ENCODE measurements at places on chromosomes 3 and 15.

DNA sequence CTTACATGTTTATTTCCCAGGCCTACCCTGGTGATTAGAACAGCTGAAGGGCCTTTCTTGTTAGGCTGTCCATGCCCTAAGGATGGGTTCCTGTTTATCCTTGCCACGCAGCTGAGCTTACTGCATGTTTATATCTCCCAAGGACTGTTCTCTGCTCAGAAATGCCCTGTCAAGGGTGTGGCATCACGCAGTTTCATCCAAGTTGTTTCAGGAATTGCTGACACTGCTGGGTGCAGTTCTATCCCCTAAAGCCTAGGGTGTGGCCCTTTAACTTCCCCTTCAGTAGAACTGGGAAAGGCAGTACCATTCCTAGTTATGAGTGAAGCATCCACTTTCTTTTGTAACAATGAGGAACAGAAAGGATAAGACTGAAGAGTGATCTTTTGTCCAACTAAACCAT is 5.0 kb downstream of the ELL3 start:
- H3K27me3 ChIP-seq, result no peaks in the 10 kb centered on the region
- no peak overlapping the region for H3K27ac ChIP-seq
- peaks cover 80% of the 10 kb centered on the region for H3K36me3 ChIP-seq
- H3K4me3 ChIP-seq, result no peak overlapping the region
- H3K4me1 ChIP-seq, result no peaks in the 10 kb centered on the region
- no peak for ATAC-seq

DNA sequence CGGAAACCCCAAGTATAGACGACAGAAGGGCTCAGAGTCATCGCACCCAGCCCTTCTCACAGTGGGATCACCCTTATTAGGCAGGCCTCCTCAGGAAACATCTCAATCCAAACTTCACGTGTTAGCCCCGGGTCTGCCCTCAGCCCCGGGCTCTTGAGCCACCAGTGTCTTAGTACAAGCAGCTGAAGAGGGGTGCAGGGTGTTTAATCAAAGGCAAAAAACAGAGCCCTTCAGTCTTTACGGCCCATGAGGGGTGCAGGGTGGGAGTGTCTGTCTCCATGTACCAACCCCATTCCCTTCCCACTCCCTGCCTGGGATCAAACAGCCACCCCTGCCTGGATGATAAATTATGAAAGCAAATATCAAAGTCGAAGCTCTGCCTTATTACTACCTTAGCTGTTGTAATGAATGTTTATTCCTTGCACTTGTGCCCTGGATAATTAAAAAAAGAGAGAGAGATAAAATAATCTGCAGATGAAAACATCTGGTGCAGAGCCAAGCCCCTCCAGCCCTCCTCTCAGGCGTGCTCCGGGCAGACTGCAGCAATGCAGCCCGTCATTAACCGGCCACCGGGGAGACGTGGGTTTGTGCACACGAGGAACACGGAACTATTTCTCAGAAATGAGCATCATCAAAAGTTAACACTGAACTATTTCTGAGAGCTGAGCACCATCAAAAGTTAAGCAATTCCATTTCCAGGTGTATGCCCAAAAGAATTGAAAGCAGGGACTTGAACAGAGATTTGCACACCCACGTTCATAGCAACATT is 64.5 kb downstream of the ADAMTS17 start:
- no peak overlapping the region for H3K4me3 ChIP-seq
- H3K4me1 ChIP-seq, result peaks cover 4% of the 10 kb centered on the region
- H3K27ac ChIP-seq, result no peak overlapping the region
- no peak for ATAC-seq
- no peaks in the 10 kb centered on the region for H3K27me3 ChIP-seq

GRCh38 chr3:152192936-152193672 is 75.6 kb upstream of the MBNL1 start:
- ATAC-seq, result peak; percentile 16
- H3K4me1 ChIP-seq, result peaks cover 50% of the 10 kb centered on the region
- no peaks in the 10 kb centered on the region for H3K27me3 ChIP-seq
- H3K36me3 ChIP-seq, result peaks cover 10% of the 10 kb centered on the region
- H3K27ac ChIP-seq, result peak overlapping the region; percentile 99

- H3K36me3 ChIP-seq, result peaks cover 99% of the 10 kb centered on the region
- H3K4me3 ChIP-seq, result no peak overlapping the region
- no peak overlapping the region for H3K27ac ChIP-seq
These were observed 22.3 kb downstream of the VPS39 start for GRCh38 chr15:42185801-42186200.

GRCh38 chr3:9149566-9149965 is 99.9 kb downstream of the SRGAP3 start:
- no peak overlapping the region for H3K27ac ChIP-seq
- peaks cover 4% of the 10 kb centered on the region for H3K27me3 ChIP-seq
- ATAC-seq, result no peak
- H3K4me1 ChIP-seq, result no peaks in the 10 kb centered on the region
- no peaks in the 10 kb centered on the region for H3K36me3 ChIP-seq

DNA sequence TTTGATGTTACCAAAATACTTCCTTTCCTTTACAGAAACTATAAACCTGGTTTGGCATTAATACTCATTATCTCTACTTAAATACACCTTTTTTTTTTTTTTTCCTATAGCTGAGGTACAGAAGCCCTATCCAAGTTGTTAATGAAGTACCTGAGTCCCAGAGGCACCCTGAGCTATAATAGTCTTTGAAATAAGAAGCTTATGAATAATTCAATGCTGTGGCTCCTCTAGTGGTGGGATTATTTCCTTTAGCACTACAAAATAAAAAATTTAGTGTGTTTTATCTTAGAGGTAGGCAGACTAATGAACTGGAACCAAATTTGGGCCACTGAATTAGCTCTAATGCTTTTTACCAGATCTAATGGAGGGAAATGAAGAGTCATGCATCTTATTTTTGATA is 611.9 kb downstream of the EDEM1 start:
- no peak for ATAC-seq
- H3K36me3 ChIP-seq, result no peaks in the 10 kb centered on the region
- H3K27me3 ChIP-seq, result no peaks in the 10 kb centered on the region
- H3K4me3 ChIP-seq, result no peak overlapping the region

DNA sequence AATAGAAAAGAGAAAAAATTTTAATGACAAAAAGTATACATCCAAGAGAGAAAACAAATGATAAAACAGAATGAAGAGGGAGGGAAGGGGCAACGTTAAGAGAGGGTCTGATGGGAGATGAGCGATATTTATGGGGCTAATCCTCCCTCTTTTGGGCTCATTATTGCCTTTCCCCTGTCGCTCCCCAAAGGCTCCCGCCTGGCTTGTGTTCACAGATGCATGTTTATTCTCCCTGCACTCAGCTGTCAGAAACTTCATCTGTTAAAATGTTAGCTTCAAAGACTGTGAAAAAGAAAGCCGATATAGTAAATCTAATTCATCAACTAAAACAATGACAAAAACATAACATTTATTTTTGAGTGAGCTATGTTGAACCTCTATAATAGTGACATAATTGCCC is 74.3 kb downstream of the GABRB3 start:
- no peak overlapping the region for H3K27ac ChIP-seq
- H3K36me3 ChIP-seq, result no peaks in the 10 kb centered on the region
- no peaks in the 10 kb centered on the region for H3K27me3 ChIP-seq
- no peak for ATAC-seq
- H3K4me1 ChIP-seq, result no peaks in the 10 kb centered on the region

GRCh38 chr15:71565631-71566160 is 244.7 kb upstream of the NR2E3 start:
- H3K36me3 ChIP-seq, result no peaks in the 10 kb centered on the region
- no peak overlapping the region for H3K27ac ChIP-seq
- H3K4me3 ChIP-seq, result no peak overlapping the region

GRCh38 chr15:68508485-68509189 is 70.2 kb upstream of the CORO2B start:
- H3K36me3 ChIP-seq, result no peaks in the 10 kb centered on the region
- ATAC-seq, result no peak
- peaks cover 30% of the 10 kb centered on the region for H3K27me3 ChIP-seq
- no peak overlapping the region for H3K4me3 ChIP-seq
- no peak overlapping the region for H3K27ac ChIP-seq

GRCh38 chr3:46406443-46406787 is 451 bp downstream of the CCR5AS start:
- no peak for ATAC-seq
- H3K4me3 ChIP-seq, result peak overlapping the region; percentile 67
- H3K36me3 ChIP-seq, result no peaks in the 10 kb centered on the region
- H3K27ac ChIP-seq, result no peak overlapping the region
- H3K27me3 ChIP-seq, result peaks cover 4% of the 10 kb centered on the region

DNA sequence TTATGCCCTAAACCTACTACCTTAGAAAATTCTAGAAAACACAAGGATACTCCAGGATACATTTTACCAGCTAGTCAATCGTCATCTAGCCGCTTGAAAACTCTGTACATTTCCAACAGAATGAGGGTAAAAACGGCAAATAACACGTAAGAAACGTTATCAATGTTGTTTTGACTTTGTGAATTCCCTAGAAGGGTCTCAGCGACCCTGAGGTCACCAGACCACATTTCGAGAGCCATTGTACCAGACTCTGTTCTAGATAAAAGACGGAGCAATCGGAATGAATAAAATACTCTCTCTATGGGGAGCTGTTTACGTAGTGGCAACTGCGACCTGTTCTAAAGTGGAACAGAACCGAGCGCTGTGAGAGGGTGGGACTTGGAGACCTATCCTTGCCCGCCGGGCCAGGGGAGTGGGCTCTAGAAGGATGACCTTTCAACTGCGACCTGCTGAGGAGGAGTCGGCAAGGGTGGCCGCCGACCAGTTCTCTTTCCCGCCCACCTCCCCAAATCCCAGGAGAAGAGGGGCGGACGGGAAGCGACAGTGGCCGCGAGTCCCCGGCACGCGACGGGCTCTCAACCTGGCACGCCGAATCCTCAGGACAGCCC is 778 bp upstream of the AP4E1 start:
- peak overlapping the region; percentile 90 for H3K4me3 ChIP-seq
- peak; percentile 54 for ATAC-seq
- peak overlapping the region; percentile 96 for H3K27ac ChIP-seq
- H3K27me3 ChIP-seq, result no peaks in the 10 kb centered on the region

DNA sequence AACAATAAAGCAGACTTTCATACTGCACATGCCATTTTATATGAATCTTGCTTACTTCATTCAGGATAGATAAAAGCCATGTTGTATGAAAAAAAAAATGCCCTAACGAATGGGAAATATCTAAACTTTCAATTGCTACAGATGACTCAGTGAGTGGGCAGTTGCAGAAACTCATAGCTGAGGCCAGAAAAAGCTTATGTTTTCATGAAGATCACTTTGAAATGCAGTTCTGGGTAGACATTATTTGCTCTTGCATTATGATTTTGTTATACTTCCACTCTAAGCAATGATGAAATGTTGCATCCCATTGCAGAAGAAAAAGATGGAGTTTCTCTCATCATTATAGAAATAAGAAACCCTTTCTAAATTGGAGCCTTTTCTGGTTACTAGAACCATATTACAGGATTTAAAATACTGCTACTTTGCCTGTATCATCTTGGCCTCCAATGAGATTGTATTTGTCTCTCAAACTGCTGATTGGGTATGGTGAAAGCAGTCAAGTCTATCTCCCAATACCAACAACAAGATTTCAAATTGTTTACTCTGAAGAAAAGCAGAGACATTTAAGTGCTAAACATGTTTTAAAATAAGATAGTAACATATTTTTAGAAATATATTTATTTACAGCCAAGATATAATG is 17.0 kb downstream of the PEAK1 start:
- peak; percentile 62 for ATAC-seq
- H3K36me3 ChIP-seq, result no peaks in the 10 kb centered on the region
- H3K27ac ChIP-seq, result no peak overlapping the region
- no peak overlapping the region for H3K4me3 ChIP-seq
- no peaks in the 10 kb centered on the region for H3K27me3 ChIP-seq

GRCh38 chr3:65945480-65945879 is 93.2 kb downstream of the MAGI1 start:
- no peak overlapping the region for H3K27ac ChIP-seq
- no peaks in the 10 kb centered on the region for H3K4me1 ChIP-seq
- no peak overlapping the region for H3K4me3 ChIP-seq
- ATAC-seq, result no peak

- no peaks in the 10 kb centered on the region for H3K4me1 ChIP-seq
- no peak overlapping the region for H3K27ac ChIP-seq
- no peaks in the 10 kb centered on the region for H3K36me3 ChIP-seq
- H3K27me3 ChIP-seq, result no peaks in the 10 kb centered on the region
- ATAC-seq, result no peak
These were observed 10.3 kb downstream of the PLXNB1 start for GRCh38 chr3:48419597-48419996.

All from activated T-helper 17 cell treated with anti-CD3 and anti-CD28 coated beads, Interleukin-2, amount 50 U/mL, for 72 hours (primary cell).